ENCODE measurements at places on chromosomes 4 and X.

DNA sequence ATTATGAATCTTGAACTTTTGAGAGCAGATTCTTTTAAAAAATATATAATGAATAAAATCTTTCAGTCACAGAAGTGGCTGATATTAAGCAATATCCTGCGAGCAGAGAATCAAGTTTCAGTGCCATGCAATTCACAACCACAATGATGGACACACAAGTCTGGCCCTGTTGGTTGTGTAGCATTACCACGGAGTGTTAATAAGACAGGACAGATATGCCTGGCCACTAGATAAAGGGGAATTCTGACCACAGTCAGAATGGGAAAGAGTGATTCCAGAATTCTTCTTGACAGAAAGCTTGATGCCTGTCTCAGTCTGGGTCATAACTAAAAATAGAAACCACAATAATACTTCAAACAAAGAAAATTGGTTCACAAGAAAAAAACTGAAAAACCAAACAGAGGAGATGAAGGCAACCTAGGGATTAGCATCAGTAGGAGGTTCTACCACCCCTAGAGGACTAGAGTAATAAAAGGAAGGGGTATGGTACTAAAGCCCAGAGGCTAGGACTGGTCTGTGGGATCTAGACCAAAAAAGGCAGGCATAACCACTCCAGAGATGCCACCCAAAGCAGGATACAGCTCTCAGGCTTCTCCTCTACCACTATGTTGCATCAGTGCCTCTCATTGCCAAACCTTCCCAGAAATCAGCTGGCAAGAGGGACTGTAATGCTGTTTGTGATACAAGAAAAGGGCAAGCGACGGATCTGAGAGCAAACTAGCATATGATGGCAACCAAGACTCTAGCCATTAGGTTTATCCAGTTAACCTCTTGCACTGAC, 59.0 kb downstream of the RNF150 start:
- DNase-seq, result no peak

DNA sequence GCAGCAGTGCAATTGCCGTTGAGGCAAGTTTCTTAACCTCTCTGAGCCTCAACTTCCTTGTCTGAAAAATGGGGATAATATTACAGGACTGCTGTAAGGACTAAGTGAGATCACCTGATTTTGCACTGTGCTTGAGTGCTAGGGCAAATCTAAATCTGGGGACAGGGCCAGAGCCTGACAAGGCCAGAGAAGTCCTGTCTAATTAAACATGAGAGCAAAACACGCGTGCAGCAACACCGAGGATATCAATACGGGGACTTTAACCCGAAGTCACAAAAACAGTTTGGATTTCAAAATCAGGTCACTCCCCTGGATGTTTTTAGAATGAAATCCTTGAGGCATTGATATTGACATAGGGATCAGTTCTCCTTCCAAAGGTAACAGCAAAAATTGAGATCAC, 5.7 kb upstream of the GJB1 start:
- no peak for DNase-seq

GRCh38 chrX:110588164-110588563, 207.5 kb downstream of the CHRDL1 start:
- no peak for DNase-seq

DNA sequence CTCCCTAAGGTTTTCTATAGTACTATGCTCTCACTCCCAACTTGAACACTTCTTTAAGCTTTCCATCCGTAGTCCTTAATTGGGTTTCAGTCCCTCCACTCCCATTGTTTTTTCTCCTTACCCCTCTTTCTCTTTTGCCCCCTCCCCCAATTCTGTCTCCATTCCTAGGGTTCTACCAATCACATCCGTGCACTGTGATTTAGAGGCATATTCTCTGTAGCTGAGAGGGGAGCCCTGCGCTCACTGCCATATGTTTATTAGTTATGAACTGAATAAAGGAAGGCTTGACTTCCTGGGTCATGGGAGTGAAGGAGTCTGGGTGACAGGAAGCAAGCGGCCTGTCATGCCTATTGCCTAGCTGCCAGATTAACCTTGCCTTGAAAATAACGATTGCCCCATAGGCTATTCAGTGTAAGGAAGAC, 471 bp downstream of the MCTS1 start:
- no peak for DNase-seq

DNA sequence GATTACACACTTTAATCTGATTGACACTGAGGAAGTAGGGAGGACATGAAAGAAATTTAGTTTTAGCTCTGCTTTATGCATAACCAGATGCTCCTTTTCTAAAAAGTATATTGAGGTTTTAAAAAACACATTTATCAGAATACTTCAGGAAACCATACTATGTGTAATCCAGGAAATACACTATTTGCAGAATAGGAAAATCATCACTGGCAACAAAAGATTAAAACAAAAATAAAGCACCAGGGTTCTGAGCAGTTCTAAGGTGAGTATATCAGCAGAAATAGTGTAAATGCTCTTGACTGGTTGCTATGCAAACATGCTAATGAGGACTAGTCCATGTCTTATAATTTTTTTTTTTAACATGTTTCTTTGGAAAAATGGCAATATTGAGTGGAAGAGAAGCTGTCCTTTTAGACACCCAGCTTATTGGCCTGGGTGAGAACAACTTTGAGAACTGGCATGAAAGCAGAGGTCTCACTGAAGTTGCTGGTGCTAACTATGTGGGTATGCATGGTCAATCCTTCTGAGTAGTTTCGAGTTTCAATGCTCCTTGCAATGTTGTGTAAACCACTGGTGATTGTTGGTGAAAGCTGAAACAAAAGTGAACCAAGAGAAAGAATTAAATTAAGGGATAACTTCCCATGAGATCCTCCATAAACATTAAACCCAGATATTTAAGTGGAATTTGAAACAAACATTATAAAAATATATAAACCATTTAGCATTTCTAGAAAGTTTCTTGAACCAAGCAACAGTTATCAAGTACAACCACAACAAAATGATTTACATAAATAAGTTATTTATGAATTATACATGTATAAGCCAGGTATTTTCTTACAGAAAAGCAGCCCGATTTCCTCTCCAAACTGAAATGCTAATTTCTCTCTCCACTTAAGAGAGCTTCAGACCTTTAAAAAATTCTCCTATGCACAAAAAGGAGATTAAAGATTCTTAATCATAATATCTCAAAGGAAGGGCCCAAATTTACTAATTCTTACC, 20.4 kb upstream of the SCD5 start:
- DNase-seq, result no peak

DNA sequence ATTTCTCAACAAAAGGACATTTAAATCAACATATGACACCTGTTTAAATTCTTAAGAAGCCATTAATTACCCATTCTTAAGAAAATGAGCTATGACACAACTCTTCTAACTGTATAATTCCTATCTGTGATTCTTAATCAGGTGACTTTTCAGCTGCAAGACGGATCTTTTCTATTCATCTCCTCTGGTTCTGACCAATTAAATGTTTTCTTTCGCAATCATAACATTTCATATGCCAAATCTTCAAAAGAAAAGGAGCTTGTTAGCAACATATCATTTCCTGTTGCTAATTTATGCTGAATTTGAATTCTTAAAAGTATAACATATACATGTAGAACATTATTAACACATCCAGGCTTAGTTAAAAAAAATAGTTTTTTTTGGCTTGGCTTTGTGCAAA, 62.5 kb downstream of the SEL1L3 start:
- no peak for DNase-seq

- no peak for DNase-seq
Measured at GRCh38 chr4:107077192-107077591, 41.1 kb upstream of the DKK2 start.

DNA sequence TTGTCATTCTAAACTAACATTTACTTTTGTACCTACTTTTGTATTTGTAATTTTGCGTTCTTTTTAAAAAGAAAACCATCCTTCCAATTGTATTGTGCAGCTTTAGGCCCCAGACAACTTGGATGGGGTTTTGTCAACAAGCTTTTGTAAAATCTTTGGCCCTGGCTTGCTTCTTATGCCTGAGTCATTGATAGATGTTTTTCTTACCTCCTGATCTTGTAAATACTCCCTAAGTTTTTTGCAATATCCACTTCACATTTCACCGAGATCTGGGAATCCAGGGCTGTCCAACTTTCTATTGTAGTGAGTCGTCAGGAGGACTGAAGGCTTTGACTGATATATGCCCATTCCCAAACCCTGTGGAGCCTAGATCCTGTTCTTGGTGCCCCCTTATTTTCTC, 126.9 kb upstream of the GUCY1A1 start:
- no peak for DNase-seq

- DNase-seq, result no peak
Measured at GRCh38 chr4:152278505-152279233, 257.2 kb downstream of the FBXW7 start.

DNA sequence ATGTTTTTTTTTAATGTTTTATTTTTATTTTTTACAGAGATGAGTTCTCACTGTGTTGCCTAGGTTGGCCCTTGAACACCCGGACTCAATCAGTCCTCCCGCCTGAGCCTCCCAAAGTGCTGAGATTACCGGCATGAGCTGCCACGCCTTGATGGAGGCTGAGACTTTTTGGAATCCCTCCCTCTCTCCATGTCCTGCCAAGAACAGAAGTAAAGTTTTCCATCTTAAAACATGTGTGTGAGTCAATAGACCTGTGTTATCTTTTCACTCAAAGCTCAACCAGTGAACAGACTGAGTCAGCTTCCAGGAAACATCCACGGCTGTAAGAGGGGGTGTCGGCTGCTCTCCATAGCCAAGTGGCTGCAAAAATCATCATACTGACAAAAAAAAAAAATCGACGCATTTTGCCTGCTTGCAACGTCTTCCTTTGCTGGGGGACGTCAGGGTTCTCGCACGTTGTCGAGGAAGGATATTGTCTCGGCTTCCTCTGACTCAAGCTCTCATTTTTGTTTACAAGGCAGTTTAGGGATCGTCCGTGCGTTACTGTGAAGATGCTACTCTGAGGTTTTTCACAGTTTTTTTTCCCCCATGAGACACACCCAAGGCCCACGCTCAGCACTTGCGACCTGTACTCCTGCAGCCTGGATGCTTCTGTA, 10.0 kb upstream of the ASMTL start:
- DNase-seq, result peak; percentile 39

GRCh38 chr4:152273343-152273742, 262.5 kb downstream of the FBXW7 start:
- DNase-seq, result no peak

GRCh38 chr4:39320381-39321115, 45.6 kb downstream of the RFC1 start:
- DNase-seq, result no peak

DNA sequence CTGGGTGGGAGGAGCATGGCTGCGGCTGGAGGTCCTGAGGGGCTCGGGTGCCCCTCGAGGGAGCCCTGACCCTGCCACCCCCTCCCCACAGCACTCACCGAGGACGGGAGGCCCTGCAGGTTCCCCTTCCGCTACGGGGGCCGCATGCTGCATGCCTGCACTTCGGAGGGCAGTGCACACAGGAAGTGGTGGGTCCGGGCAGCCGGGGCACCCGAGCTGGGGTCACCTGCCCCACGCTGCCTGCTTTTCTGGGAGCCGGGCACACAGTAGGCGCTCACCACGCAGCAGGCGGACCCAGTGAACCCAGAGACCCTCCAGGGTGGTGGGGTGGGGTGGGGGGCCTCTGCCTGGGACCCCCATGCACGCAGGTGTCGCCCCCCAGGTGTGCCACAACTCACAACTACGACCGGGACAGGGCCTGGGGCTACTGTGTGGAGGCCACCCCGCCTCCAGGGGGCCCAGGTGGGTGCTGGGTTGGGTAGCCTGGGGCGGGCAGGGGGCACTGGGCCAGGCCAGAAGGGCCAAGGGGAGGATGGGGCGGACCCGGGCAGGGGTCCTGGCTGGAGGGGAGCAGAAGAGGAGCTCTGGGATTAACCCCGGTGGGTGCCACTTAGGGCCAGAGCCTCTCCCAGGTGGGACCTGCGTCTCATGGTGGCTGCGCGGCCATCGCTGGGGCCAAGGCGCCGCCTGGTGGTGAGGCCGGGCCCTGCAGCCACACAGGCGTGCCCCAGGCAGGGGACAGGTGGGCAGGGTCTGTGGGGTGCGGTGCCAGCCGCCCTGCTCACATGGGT, 1.4 kb downstream of the HGFAC start:
- DNase-seq, result peak; percentile 25

- no peak for DNase-seq
Measured at GRCh38 chr4:21885241-21885640, 63.3 kb downstream of the KCNIP4 start.

DNA sequence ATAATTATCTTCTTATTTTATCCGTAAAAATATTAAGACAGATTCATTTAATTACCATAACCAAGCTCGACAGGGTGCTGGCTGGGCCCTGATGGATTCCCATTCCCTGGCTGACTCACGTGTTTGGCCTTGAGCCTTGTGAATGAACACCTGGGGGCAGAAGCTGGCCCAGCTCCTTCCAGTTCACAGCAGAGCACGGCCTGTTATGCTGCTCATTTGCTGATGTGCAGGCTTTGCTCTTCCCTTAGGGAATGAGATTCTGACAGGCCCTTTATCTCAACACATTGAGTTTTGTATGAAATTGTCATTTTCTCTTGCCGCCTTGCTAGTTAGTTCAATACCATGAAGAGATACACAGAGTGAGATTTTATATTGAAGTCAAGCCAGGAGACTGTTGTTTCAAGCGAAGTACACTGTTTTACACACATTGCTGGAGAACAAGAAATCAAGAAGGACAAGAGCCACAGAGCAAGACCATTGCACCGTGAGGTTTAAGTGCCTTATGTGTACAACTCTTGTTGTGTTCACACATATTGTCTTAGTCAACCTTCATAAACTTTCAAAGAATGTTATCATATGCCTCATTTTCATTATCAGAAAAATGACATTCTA, 1583.3 kb downstream of the STIM2 start:
- DNase-seq, result no peak
